ENCODE measurements at places on chromosomes 16 and 17.

DNA sequence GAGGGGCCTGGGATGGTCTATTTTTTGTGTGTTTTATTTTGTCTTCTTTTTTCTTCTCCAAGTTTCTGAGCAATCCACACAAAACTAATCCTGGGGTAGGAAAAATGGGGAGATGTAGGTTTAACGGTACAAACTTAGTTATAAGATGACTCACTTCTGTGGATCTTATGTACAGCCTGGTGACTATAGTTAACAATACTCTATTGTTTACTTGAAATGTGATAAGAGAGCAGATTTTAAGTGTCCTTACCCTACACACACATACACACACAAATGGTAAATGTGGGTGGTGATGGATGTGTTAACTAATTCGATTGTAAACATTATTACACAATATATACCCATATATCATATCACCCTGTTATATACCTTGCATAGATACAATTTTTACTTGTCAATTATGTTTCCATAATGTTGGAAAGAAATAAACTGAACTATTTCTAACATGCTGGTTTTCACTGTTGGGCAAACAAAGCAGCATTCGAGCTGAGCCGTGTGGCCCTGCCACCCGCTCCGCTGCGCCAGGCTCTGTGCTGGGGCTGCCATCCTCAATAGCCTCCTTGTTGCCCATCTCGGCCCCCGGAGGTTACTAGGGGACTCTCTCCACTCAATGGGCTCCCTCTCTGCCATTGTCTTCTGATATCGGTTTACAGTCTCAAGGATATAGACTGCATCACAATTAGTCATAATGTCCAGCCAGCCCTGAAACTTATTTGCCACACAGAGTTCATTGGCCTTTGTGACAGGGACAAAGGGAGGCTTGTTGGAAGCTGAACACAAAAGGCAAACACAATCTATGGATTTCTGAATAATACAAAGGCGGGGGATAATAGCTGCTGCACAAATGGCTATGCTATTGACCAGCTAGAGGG, 380.3 kb upstream of the MAF start:
- no peak for DNase-seq

DNA sequence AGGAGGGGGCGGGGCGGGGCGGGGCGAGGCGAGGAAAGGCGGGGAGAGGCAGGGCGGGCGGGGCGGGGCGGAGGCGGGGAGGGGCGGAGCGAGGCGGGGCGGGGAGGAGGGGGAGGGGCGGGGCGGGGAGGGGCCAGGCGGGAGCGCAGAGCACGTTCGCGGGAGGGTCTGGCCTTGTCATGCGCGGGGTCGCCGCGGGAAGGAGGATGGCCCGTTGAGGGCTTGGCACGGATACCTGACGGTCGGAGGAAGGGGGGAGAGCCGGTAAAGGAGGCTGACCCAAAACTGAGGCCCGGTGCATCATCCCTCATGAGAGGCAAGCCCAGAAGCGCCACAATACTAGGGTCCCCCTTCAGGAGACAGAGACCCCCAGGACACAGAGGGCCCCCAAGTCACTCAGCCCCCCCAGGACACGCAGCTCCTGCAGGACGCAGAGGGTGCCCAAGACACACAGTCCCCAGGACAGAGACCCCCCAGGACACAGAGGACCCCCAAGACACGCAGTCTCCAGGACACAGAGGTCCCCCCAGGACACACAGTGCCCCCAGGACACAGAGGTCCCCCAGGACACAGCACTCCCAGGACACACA, 593 bp upstream of the WDR45B start:
- peak; percentile 72 for DNase-seq

- DNase-seq: no peak
Measured at GRCh38 chr16:1175566-1176279, 22.8 kb downstream of the CACNA1H start.

DNA sequence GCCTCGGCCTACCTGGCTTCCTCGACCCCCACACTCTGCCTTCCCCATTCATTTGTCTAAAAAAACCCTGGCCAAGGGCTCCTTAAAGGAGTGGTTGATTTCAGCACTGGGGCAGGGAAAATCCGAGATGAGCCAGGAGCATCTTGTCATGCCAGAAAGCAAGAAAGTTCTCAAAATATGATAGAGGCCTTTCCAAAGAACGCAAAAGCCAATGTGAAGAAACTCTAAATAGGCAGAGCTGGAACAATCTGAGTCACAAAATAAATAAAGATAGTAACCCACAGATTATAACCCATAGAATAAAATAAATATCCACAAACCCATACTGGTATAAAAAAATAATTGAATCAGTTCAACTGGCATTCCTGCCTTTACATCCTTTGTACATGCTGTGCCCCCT, 192.3 kb upstream of the SALL1 start:
- no peak for DNase-seq

DNA sequence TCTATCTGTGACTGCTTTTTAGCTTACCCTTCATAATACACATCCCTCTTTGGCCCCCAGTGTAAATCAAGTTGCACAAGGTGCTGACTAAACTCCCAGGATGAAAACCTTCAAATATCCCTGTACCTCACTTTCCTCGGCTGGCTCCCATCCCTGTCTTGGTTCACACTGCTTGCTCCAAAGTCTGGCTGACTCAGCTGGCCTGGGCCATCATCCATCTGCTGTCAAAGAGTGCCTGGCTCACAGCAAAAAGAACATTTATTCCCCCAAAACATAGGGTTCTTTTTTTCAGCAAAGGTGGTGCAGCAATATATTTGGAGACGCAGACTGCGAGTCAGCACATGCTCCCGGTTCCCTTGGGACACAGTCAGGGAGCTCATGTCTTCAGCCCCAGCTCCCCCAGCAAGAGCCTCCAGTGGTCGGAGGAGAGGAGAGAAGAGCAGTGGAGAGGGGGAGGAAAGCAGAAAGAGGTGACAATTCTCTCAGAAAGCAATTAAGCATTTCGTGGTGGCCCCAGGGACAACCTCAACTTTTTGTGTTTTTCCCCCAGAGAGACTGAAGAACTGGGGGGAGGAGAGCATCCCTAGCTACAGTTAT, 26.1 kb downstream of the GPR142 start:
- no peak for DNase-seq

GRCh38 chr17:80832266-80832676, 159.4 kb upstream of the CHMP6 start:
- DNase-seq: peak; percentile 4

GRCh38 chr16:1754204-1754603, 17.1 kb downstream of the NME3 start:
- no peak for DNase-seq

Measured in NCI-H1105 (cell line).